ENCODE measurements at places on chromosomes 4 and X. TPM values are rescaled to one million over a fixed set of nuclear protein-coding genes. Genes with fewer than 3 reads are reported as not detected.
A peak's percentile ranks its signal among the peaks of the same experiment; 100 is the strongest.

Gene CXCL8
- not detected for total RNA-seq

Gene NHS
- 5.3 TPM for total RNA-seq

Gene HPGD
- 14.6 TPM for total RNA-seq

Gene MAGEA12
- total RNA-seq = 4.3 TPM

Gene TEC
- total RNA-seq = 1.9 TPM

GRCh38 chr4:17577665-17578481, 875 bp downstream of the LAP3 start:
- peak; percentile 43 for DNase-seq

DNA sequence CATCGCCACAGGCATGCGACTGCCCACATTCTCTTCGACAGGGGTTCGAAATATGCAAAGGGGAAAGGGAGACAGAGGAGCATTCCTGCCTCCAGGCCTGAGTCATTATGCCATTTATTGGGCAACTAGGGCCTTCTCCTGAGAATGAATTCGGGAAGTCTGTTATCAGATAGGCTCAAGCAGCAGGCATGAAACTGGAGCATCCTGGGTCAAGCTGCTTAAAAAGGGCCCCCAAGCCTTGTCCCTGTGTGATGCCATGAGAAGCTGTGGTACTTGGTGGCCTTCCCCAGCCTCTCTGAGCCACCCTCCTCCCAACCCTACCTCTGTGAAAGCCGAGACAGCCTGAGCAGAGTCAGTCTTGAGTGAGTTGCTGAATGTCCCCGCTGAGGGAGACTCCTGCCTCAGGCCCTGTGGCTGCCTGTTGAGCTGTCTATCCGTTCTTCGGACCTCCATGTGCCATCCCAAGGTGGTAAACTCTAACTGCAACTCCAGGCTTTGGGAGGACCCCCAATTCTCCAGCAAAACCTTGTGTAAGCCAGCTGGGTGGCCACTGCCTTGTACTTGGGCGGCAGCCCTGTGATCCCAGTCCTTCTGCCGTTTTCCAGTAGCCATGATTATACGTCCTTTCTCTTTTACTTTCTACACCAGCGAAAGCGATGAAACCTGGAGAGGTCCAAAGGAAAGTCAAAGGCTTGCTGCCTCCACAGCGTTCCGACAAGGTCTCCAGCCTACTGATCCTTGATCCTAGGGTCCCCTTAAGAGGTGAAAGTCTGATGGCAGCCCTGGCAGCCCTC, 37.7 kb downstream of the NBDY start:
- DNase-seq = no peak

DNA sequence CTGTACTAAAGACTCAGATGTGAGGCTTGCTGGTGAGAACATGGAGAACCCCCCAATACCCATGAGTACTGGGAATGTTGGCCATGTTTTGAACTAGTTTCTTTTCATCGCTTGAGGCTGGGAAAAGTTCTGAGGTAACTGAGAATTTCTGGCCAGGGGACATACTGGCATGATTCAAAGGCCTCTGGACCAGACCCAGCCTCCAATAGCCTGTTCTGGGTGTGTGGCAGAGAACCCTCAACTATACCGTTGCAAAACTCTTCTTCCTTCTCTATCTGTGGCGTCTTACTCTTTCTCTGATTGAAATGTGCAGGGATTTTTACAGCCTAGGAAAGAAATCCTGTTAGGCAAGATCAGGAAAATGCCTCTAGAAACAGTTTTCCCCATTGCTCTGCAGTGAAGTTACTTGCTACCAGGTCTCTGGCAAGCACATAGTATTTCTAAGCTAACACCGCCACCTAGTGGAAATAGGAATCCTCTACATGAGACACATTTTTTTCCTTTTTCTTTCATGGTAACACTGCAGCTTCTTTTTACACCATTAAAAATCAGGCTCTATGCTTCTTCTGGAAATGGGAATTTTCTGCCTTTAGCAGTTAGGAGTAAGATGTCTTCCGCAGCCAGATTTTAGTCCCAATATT, 170.7 kb upstream of the ZCCHC13 start:
- DNase-seq = peak; percentile 4

GRCh38 chrX:39652336-39652735, 445.4 kb downstream of the BCOR start:
- peak; percentile 10 for DNase-seq

DNA sequence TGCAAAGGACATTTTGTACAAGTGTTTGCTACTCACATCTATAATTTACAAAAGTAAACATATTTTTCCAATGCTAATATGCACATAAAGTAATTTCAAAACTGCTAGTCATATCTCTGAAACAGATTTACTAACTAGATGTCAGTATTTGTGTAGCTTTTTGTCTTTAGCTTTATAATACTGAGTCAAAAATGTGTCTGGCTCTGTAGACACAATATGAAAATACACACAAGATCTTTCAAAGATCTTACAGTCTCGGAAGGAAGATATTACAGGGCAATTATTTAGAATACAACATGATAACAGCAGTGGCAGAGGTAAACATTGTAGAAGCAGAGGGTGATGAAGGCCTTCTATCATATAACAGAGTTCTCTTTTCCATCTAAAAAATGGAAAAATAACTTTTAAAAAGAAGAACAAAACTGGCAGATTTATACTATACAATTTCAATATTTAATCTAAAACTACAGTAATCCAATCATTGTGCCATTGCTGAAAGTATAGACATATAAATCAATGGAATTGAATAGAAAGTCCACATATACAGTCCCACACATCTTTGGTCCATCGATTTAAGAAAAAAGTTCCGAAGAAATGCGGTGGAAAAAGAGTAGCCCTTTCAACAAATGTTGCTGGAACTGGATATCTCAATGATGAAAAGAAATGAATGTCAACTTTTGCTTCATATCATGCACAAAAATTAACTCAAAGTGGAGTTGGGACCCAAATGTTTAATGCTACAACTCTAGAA, 29.4 kb downstream of the ARAP2 start:
- DNase-seq = no peak

GRCh38 chr4:103150677-103151076, 47.5 kb downstream of the CENPE start:
- no peak for DNase-seq

DNA sequence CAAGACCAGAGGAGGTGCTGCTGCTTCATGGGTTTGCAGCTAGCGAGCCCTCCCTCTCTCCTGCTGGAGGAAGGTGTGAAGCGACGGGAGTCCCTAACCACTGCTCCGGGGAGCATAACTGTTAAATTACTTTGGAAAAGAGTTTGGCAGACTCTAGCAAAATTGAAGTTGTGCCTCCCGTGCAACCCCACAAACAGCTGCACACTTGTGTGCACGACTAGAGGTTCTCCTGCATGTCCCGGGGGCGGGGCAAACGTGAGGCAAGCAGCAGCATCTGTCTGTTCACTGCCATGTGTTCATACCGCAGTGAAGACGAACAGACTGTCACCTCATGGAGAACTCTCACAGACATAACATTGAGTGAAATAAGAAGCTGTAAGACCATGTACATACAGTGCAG, 34.5 kb downstream of the TNIP2 start:
- no peak for DNase-seq

- no peak for DNase-seq
Measured at GRCh38 chr4:85787133-85787532, 312.2 kb downstream of the ARHGAP24 start.

DNA sequence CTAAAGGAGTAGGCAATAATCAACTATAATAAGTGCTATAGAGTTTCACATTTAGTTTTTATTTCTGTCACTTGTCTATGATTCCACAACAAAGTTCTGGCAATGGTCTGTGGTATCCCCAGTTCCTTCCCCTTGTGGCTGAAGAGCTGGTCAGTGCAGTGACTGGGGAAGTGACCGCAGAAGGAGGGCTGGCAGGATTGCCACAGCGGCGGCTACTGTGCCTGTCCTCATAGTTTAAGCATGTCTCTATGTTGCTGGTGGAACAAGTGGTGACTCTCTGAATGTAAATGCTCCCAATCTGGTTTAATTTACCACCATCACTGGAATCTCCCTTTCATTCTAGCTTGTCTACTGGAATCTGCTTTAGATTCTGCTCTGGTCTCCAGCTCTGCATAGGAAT, 170.6 kb upstream of the GK2 start:
- DNase-seq = no peak

DNA sequence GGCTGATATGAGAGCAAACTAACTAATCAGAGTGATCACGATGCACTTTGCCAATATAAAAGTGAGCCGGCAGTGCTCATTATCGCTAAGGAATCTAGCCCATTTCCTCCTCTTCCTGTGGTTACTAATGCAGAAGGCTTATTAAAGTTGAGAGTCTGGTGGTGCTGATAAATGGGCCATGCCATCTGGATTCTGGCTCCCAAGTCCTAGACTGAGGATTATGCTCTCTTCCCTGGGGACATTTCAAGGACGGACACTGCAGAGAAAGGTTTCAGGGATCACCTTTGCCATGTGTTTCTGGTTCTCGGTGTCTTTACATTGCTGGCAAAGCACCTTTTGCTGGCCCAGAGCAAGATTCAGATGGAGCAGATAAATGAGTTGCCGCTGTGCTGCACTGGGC, 85.3 kb downstream of the RTL5 start:
- no peak for DNase-seq

- no peak for DNase-seq
Measured at GRCh38 chr4:23819041-23819511, 70.8 kb downstream of the PPARGC1A start.
